ENCODE measurements at places on chromosomes 5 and 9. TPM values are rescaled to one million over a fixed set of nuclear protein-coding genes. Genes with fewer than 3 reads are reported as not detected.
A peak's percentile ranks its signal among the peaks of the same experiment; 100 is the strongest.

DNA sequence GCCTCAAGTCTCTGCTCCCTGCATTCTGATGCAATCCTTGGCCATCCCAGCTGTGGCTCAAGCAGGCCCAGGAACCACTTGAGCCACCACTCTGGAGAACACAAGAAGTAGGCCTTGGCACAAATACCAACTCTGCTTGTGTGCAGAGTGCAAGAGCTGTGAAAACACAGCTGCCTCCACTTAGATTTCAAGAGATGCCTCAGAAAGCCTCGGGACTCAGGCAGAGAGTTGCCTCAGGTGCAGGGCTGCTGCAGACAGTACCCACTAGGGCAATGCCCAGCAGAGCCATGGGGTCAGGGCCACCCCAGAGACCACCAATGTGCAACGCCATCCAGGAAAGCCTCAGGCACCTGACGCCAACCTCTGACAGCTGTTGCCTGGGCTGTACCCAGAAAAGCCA is 82.4 kb downstream of the FREM1 start:
- no peaks in the 10 kb centered on the region for H3K27me3 ChIP-seq
- no peak overlapping the region for H3K4me3 ChIP-seq
- no peaks in the 10 kb centered on the region for H3K36me3 ChIP-seq
- no peak overlapping the region for H3K27ac ChIP-seq

DNA sequence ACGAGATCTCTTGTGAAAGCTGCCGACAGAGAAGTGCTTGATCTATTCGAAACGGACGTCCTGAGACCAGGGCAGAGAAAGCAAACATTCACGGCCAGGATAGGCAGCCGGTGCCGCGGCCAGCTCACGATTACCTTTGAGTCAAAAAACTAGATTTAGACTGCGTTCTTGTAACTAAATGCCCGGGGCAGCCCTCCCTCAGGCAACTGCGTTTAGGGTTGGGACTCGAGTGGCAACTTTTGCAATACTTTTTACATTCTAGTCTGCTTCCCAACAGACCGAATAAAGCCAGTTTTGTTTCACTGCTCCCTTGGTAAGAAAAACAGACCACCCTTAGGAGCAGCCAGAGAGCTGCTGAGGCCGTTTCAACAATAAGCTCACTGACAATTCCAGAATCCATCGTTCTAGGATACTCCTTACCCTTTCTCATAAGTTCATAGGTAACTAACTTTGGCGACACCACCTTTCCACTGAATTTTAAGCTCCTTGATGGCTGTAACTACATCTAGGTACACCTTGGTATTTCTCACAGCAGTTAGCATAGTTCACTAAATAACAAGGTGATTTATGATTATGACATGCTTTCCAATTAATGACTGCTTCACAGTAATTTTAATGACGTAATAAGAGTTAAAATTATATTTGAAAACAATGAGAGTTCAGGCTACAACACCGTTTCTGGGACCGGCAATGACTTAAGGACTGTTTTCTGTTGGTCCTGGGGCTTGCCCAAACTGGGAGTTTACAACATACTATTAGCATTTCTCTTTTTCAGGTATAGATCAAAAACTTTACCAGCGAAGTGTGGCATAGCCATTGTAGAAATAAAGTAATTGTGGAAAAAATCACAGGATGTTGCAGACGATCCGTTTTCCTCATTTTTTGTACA is 899 bp upstream of the RAPGEF6 start:
- H3K27ac ChIP-seq: peak overlapping the region; percentile 97
- H3K36me3 ChIP-seq: peaks cover 11% of the 10 kb centered on the region
- peaks cover 39% of the 10 kb centered on the region for H3K4me1 ChIP-seq
- DNase-seq: no peak

- no peak for DNase-seq
- H3K27ac ChIP-seq: no peak overlapping the region
- H3K27me3 ChIP-seq: peaks cover 5% of the 10 kb centered on the region
- no peak overlapping the region for H3K4me3 ChIP-seq
Observed at GRCh38 chr5:102624405-102624804, 125.6 kb upstream of the SLCO6A1 start.

The IFNA21 gene
- total RNA-seq: not detected

GRCh38 chr5:69317391-69317790 is 15.2 kb downstream of the CCDC125 start:
- no peak overlapping the region for H3K27ac ChIP-seq
- DNase-seq: no peak
- H3K36me3 ChIP-seq: peaks cover 17% of the 10 kb centered on the region
- no peak overlapping the region for H3K4me3 ChIP-seq
- no peaks in the 10 kb centered on the region for H3K4me1 ChIP-seq

DNA sequence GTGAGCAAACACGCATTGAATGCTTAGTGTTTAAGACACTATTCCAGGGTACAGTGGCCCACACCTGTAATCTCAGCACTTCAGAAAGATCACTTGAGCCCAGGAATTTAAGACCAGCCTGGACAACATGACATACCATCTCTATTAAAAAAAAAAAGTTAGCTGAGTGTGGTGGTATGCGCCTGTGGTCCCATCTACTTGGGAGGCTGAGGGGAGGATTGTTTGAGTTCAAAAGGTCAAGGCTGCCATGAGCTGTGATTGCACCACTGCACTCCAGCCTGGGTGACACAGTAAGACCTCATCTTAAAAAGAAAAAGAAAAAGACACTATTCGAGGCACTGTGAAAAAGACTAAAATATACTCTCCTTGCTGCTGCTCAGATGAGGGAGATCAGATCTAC is 240.7 kb downstream of the NR3C1 start:
- no peaks in the 10 kb centered on the region for H3K4me1 ChIP-seq
- no peak for DNase-seq
- H3K27me3 ChIP-seq: no peaks in the 10 kb centered on the region
- no peak overlapping the region for H3K4me3 ChIP-seq
- peaks cover 8% of the 10 kb centered on the region for H3K36me3 ChIP-seq

The WNT8A gene
- not detected for total RNA-seq

DNA sequence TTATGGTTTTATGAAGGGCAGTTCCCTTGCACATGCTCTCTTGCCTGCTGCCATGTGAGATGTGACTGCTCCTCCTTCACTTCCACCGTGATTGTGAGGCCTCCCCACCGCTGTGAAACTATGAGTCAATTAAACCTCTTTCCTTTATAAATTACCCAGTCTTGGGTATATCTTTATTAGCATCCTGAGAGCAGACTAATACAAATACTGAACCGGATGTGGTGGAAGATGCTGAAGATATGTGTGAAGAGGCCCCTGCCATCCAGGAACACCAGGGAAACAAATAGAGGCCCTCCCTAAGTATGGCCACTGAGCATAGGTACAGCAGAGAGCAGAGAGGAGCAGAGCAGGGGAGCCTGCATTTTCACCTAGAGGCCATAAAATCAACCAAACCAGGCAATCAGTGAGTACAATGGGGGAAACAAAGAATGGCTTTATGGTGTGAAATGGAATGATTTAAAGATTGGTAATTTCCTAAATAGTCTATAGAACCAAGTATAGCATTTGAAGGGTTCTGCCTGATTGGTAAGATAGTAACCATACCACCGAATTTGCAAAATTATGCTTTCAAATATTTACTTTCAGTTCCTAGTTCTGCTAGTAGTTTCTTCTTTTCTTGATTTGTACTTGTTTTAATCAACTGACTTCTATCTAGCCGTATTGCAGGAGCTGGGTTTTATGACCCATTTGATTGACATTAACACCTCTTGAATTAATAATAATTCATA is 421.6 kb downstream of the IRX1 start:
- no peaks in the 10 kb centered on the region for H3K36me3 ChIP-seq
- H3K4me1 ChIP-seq: no peaks in the 10 kb centered on the region
- H3K27me3 ChIP-seq: no peaks in the 10 kb centered on the region
- no peak overlapping the region for H3K4me3 ChIP-seq
- no peak for DNase-seq

The MLANA gene
- not detected for total RNA-seq

GRCh38 chr5:171957591-171958251 is 48.7 kb downstream of the FBXW11 start:
- H3K4me1 ChIP-seq: peaks cover 64% of the 10 kb centered on the region
- no peak for DNase-seq
- H3K36me3 ChIP-seq: peaks cover 5% of the 10 kb centered on the region
- H3K4me3 ChIP-seq: peak overlapping the region; percentile 23
- peak overlapping the region; percentile 59 for H3K27ac ChIP-seq

GRCh38 chr9:129624947-129625346 is 1.0 kb upstream of the NTMT1 start:
- H3K27ac ChIP-seq: peak overlapping the region; percentile 93
- peaks cover 41% of the 10 kb centered on the region for H3K4me1 ChIP-seq
- H3K27me3 ChIP-seq: peaks cover 11% of the 10 kb centered on the region
- peak overlapping the region; percentile 86 for H3K4me3 ChIP-seq

DNA sequence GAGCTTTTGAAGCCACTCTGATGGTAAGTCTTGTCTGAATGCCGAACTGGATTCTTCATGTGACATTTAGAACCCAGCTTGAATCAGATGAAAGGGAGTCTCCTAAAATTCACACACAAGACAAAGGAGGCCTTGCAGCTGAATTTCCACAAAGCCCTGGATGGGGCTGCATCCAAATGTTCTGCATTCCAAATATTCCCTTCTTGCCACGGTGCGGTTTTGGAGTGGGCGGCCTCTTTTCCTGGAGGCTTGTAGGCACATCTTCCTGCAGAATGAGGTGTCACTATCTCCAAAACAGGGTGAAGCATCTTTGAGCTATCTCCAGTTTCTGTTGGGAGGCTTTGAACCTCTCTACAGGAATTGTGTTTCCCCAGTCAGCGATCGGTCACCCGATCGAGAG is 342.7 kb downstream of the ARHGEF28 start:
- H3K36me3 ChIP-seq: no peaks in the 10 kb centered on the region
- H3K27me3 ChIP-seq: peaks cover 3% of the 10 kb centered on the region
- DNase-seq: no peak

The MARCHF3 gene
- total RNA-seq: 5.9 TPM

GRCh38 chr5:67577424-67577823 is 380.8 kb upstream of the CD180 start:
- H3K36me3 ChIP-seq: no peaks in the 10 kb centered on the region
- no peak for DNase-seq
- H3K4me1 ChIP-seq: no peaks in the 10 kb centered on the region

The ZBTB26 gene
- total RNA-seq: 9.9 TPM

DNA sequence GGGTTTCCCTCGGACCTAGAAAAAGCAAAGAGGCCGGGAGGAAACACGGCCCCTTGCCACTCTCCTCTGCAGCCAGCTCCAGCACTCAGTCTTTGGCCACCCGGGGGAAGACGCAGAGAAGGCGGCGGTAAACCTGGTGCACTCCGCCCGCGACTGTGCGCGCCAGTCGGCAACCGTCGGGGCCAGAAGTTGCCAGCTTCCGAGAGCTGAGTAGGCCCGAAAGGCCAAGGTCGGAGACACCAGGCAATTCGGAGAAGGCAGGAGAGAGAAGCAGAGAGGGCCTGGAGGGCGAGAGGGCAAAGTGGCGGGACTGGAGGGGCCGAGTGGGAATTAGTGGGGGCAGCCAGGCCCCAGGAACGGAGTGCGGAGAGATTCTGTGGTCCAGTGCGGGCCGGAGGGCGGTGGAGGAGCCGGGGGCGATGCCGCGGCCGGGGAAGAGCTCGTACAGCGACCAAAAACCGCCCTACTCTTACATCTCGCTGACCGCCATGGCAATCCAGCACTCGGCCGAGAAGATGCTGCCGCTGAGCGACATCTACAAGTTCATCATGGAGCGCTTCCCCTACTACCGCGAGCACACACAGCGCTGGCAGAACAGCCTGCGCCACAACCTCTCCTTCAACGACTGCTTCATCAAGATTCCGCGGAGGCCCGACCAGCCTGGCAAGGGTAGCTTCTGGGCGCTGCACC is at the start of gene FOXB2:
Gene FOXB2, plus strand, starts transcription at position 420 of the 690 bp plus-strand sequence. Its CDS starts 0 bp downstream, at position 420.
- no peak within 1 kb of the TSS for H3K4me3 ChIP-seq
- peak within 1 kb of the TSS; percentile 67 for H3K27ac ChIP-seq

DNA sequence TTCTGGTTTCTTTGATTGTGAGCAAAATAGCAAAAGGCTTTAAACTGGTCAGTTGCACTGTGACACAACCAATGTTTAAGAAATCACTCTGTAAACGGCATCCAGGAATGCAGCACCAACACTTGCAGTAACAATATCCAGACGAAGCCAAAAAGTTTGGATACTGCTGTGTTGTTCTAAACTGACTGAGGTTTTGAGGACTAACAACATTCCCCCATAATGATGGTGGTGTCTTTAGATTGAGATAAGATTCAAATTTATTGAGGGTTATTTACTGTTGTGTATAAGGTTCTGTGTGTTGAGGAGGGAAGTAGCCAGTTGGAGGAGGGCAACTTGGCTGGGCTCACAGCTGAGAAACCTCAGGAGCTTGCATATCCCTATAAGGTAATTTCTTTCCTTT is 353.6 kb downstream of the BNC2 start:
- H3K27me3 ChIP-seq: no peaks in the 10 kb centered on the region
- H3K36me3 ChIP-seq: no peaks in the 10 kb centered on the region
- no peak overlapping the region for H3K4me3 ChIP-seq
- H3K27ac ChIP-seq: no peak overlapping the region
- no peak for DNase-seq

DNA sequence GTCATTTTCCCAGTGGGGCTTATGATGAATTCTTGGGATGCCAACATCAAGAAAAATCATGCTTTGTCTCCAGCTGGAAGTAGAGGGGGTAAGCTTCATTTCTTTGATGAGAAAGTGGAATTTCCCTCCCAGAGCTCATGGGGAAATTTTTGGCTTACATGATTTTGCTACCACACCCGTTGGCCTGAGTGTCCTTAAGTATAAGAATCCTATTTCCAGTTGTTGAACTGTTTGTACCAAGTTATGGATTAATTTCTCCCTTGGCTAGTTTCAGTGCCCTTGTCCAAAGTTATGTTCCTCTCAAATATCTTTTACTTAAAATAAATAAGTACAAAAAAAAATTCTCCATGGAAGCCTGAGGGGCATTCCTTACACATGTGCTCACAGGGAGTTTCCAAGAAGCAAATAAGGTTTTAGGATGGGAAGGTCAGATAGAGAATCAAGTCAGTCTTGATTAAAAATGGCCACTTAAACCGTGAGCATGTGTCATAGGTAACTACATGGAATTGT is 82.3 kb downstream of the PTCD2 start:
- H3K27ac ChIP-seq: no peak overlapping the region
- no peak for DNase-seq
- H3K4me3 ChIP-seq: no peak overlapping the region
- peaks cover 8% of the 10 kb centered on the region for H3K27me3 ChIP-seq
- H3K36me3 ChIP-seq: no peaks in the 10 kb centered on the region
- H3K4me1 ChIP-seq: no peaks in the 10 kb centered on the region

The PCDHGC4 gene
- total RNA-seq: not detected
